Psoas muscle (tissue), 8 donors: ENCODE measurements at places on chromosomes 1 and 21. TPM values are rescaled to one million over a fixed set of nuclear protein-coding genes. Genes with fewer than 3 reads are reported as not detected.

- peak; percentile 87 for DNase-seq
Observed at GRCh38 chr1:16155537-16156410, at the start of gene EPHA2. Gene EPHA2 (minus strand): TSS chr1:16156069. CDS start chr1:16155932, 137 bp downstream.

Gene BOLA1
- 24.0 TPM for polyA plus RNA-seq

Gene FAM78B
- polyA plus RNA-seq: 8.4 TPM

Gene SLC16A4
- 0.79 TPM for polyA plus RNA-seq

Gene SPATA45
- not detected for polyA plus RNA-seq

DNA sequence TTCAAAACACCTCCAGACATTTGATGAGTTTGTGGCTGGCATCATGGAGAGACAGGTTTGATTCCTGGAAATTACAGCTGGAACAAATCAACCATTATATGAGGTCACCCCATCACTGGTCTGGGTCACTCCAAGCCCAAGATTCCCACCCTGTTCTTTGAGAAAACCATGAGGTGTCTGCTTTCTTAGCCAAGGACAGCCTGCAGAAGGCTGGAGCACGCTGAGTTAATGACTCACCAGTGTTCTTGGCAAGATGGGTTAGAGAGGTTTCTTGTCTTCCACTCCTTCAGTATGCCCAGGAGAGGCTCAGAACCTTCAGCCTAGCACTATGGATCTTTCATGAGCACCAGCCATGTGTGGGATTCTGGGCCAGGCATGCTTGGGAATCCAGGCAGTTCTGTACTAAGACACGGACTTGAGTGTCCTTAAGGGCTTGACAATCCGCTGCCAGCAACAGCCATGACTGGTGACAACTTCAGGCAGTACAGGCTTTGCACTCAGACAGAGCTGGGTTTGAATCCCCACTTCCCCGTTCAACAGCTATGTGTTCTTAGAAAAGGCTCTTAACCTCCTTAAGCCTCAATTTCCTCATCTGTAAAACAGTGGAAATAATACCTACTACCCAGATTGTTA is 43.9 kb downstream of the GRHL3 start:
- DNase-seq: peak; percentile 20

GRCh38 chr21:20451046-20451445 is 547.2 kb upstream of the NCAM2 start:
- no peak for DNase-seq

- no peak for DNase-seq
Observed at GRCh38 chr1:236425031-236425663, 31.1 kb downstream of the EDARADD start.

Gene FCMR
- 2.2 TPM for polyA plus RNA-seq

Gene CACNA1E
- not detected for polyA plus RNA-seq

GRCh38 chr1:218394416-218394815 is 49.3 kb downstream of the TGFB2 start:
- DNase-seq: no peak

DNA sequence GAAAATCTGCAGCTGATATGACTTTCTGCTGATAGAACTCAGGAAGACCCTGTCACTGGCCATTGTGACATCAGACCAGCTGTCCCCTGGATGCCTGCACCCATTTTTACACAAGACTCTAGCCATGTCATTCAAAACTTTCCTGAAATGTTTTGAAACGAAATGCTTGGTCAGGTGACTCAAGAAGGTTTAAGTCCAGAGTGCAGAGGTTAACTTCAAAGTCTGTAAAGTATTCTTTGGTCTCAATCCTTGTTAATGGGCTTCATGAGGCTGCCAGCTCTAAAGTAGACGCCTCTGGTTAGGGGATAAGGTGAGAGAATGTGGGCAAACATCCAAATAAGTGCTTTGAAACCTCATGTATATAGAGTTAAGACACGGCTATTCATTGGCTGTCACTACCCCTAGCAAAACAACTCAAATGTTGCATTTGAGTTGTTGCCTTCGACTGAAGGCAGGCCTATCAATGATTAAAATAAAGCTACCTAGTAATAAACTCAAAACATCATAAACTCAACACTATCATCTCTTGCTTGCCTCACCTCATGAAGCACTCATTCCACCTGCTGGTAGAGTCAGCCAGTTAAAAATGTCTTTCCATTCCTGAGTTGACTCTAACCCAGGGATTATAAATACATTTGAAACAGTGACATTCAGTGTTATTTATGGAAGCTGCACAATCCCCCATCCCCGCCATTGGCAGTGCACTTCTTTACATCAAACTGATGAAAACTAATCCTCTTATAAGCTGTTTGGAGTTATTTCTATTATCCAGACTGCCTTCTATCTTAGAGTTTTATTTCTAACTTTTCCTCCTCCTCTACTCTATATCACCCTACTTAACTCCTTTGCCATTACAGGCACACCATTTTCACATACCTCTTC is 26.0 kb downstream of the RABIF start:
- DNase-seq: no peak

- no peak for DNase-seq
Observed at GRCh38 chr1:178488393-178488792, 8.4 kb downstream of the CLEC20A start.

- DNase-seq: no peak
Observed at GRCh38 chr1:203907901-203908300, 46.5 kb downstream of the SNRPE start.

- no peak for DNase-seq
Observed at GRCh38 chr1:190491404-190491803, 13.7 kb upstream of the BRINP3 start.

DNA sequence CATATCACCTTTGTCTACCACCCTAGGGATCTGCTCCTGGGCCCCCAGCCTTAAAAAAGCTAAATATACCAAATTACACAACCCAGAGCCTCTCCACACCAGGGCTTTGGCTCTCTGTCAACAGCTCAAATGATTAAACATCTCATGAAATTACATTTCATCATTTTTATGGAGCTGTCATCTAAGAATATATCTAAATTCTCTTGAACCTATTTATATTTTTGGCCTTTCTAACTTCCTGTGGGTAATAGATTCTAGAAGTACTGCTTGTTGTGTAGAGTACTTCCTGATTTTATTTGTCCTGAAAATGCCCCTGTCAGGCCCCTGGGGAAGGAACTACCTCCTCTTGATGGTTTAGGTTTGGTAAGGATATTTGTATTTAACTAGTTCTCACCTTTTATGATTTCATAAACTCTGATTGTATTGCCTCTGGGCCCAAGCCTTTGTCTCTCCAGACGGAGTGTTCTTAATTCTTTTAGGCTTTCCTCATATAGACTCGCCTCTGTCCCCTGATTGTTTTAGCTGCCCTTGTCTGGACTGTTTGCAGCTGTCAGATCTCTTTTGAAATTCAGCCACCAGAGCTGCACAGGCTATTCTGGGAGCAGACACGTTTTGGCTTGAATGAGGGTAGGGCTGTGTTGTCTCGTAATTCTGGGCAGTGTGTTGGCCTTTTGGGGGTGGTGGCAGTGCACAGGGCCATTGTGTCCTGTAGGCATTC is 16.6 kb downstream of the MYOG start:
- DNase-seq: peak; percentile 67

Gene OR2L5
- not detected for polyA plus RNA-seq

DNA sequence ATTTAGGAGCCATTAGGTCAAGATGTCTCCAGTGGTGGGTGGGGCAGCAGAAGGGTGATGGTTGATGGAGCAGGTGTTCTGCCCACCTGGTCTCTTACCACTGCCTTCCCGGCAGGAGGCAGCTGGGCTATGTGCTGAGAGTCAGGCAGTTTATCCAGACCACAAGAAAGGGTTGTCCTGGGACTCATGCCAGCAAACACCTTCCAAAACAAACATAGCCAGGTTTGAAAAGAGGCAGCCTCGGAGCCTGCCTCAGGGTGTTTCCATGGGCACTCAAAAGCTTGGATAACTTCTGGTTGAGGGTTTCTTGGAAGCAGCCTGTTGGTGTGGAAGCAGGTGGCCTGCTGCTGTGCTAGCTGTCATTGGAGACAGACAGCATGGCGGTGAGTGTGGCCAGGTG is 187.2 kb downstream of the PCP4 start:
- DNase-seq: no peak

DNA sequence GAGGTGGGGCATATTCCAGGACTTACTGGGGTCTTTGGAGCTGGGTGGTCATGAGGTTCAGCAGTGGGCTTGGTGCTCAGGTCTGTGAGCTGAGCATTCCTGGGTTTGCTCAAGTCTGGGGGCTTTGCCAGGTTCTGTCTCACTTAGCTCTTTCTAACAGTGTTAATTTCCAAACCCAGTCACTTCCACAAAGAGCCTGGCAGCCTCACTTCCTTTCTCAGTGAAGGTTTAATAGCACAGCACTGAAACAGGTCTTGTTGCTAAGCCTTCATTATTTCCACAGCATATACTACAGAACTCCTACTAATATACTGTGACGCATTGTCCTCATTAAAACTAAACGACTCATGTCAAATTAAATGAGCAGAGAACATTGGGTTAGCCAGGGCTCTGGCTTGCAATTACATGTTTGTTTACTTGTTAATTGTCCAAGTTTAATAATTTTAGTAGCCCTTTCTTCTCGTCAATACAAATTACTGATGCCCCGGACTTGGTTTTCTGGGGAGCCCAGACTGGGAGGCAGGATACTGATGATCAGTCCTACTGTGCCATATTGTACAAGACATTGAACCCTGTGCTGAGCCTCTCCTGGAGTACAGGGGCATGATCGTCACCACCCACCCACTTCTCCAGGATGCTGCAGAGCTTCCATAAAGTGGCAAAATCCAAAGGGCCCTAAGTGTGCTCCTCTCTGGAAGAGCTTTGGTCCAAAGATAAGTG is 170.7 kb downstream of the IER5 start:
- no peak for DNase-seq

- DNase-seq: no peak
Observed at GRCh38 chr1:119291611-119292206, 76.9 kb upstream of the HAO2 start.

DNA sequence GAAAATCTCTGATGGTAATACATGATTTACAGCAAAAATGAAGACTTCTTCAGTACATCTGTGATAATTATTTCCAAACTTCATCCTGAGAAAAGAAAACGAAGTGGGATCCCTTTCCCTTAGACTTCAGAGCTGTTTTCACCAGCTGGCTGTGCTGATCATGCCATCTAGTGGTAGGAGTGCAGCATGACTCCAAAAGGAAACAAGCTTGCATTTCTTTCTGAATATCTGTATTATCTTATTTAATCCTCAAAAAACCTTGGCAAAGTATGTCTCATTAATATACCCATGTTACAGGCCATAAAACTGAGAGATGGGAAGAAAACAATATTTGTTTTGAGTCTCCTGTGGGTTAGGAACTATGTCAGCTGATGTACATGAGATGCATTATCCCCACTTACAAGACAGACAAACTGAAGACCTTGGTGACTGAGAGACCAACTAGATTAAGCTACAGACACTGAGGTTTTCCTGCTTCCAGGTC is 9.8 kb upstream of the GJA8 start:
- no peak for DNase-seq

DNA sequence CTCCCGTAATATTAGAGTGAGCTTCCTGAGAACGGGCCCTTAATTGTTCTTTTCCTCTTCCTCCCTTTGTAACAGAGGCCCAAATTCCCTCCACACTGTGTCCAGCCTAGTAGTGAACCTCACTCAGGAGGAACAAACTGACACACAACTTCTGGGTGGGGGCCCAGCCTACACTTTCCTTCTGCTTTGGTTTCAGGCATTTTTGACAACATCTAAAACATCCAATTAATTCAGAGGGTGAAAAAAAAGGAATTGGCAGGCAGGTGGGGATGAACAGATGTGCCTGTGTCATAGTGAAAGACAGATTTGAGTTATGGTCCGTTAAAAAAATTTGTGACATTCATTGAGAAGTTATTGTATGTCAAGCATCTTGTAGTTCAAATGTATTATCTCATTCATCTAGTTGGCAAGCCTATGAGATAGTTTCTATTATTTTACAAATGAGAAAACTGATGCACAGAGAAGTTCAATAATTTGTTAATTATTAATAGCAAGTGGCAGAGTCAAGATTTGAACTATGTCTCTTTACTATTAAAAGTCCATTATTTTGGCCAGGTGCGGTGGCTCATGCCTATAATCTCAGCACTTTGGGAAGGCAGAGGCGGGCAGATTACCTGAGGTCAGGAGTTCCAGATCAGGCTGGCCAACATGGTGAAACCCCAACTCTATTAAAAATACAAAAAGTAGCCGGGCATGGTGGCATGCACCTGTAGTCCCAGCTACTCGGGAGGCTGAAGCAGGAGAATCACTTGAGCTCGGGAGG is 41.6 kb upstream of the LRIG2 start:
- no peak for DNase-seq

Gene PKP1
- polyA plus RNA-seq: 2.7 TPM

DNA sequence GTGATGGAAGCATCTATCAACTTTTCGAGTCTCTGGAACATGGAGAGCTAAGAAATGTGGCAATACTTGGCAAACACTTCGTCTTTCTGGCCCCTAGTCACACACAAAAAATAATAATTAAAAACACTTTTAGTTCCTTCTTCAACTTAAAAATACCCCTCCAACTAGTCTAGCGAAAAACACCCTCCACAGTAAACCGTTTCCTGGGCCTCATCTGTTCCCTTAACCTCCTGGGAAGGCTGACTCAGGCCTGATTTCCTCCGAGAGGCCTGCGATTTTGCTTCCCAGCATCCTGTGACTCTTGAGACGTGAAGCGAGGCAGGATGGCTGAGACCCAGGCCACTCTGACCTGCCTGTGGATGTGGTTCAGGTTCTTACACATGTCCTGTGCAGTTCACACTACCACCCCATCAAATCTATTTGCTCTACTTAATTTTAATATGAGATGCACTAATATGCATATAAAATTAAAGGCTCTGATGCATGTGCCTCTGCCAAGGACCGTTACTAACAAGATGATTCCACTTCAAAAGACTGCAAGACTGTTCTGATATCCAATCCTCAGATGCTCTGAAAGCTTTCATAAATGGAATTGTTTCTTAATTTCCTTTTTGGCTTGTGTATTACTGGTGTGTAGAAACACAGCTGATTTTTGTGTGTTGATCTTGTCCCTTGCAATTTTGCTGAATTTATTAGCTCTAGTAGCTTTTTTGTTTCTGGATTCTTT is 3.5 kb downstream of the NAV1 start:
- DNase-seq: peak; percentile 73

Gene GGPS1
- polyA plus RNA-seq: 17.9 TPM

GRCh38 chr1:11151114-11151513 is 38.0 kb upstream of the ANGPTL7 start:
- DNase-seq: no peak

GRCh38 chr1:246930830-246931548 is 759 bp downstream of the AHCTF1 start:
- DNase-seq: peak; percentile 79

- DNase-seq: no peak
Observed at GRCh38 chr1:187338762-187339412, 510.1 kb downstream of the PLA2G4A start.

Gene HIVEP3
- polyA plus RNA-seq: 1.4 TPM

Gene HSD3B1
- polyA plus RNA-seq: not detected

- no peak for DNase-seq
Observed at GRCh38 chr1:197868751-197869489, 33.5 kb upstream of the C1orf53 start.

GRCh38 chr1:218502383-218502782 is 157.2 kb downstream of the TGFB2 start:
- DNase-seq: no peak

- peak; percentile 100 for DNase-seq
Observed at GRCh38 chr21:33641352-33642026, at the start of gene CRYZL1. Gene CRYZL1 (minus strand): TSS chr21:33641741. CDS start chr21:33631551, 10,190 bp downstream.

Gene C1orf115
- polyA plus RNA-seq: 4.9 TPM

Gene FMO4
- 0.61 TPM for polyA plus RNA-seq

Gene HCN3
- polyA plus RNA-seq: 0.97 TPM

GRCh38 chr1:63847308-63847910 is 73.6 kb downstream of the ROR1 start:
- DNase-seq: no peak

- DNase-seq: no peak
Observed at GRCh38 chr1:152878042-152878441, at the start of gene SMCP. Gene SMCP (plus strand): TSS chr1:152878322. CDS start chr1:152884423, 6,101 bp downstream.

- no peak for DNase-seq
Observed at GRCh38 chr1:53348486-53349368, 20.9 kb upstream of the LRP8 start.

Gene DMRTA2
- 0.01 TPM for polyA plus RNA-seq

Gene CELA2B
- polyA plus RNA-seq: not detected
